Foreskin keratinocyte (primary cell): ENCODE measurements at places on chromosomes 7 and 10. TPM values are rescaled to one million over a fixed set of nuclear protein-coding genes. Genes with fewer than 3 reads are reported as not detected.

GRCh38 chr10:124967255-124967654 lies 25.3 kb downstream of the ZRANB1 start:
- DNase-seq, result no peak

Gene GRB10
- total RNA-seq, result 13.4 and 22.6 TPM in 2 replicates

Gene ITPRID1
- not detected in 2 replicates for total RNA-seq

Gene ANKRD1
- not detected in 2 replicates for total RNA-seq

GRCh38 chr7:110253093-110253492 lies 837.8 kb upstream of the LRRN3 start:
- DNase-seq, result no peak

DNA sequence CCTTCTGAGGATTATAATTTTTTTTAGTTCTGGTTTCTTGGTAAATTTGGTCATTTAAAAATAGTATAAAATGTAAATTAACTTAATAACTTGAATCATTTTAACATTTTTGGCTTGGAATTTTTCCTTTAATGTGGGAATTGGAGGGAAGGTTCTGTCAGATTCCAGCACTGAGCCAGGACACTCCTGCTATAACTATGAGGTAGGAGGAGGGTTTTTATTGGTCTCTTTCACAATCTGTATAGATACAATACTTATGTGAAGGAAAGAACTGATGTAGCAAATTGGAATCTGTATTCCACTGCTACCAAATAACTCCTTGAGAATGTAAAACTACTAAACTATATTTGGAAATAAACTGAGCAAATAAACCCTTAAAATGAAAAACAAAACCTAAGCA lies 3.2 kb downstream of the PRKG1 start:
- no peak for DNase-seq

Gene PAPOLB
- total RNA-seq, result not detected in 2 replicates

DNA sequence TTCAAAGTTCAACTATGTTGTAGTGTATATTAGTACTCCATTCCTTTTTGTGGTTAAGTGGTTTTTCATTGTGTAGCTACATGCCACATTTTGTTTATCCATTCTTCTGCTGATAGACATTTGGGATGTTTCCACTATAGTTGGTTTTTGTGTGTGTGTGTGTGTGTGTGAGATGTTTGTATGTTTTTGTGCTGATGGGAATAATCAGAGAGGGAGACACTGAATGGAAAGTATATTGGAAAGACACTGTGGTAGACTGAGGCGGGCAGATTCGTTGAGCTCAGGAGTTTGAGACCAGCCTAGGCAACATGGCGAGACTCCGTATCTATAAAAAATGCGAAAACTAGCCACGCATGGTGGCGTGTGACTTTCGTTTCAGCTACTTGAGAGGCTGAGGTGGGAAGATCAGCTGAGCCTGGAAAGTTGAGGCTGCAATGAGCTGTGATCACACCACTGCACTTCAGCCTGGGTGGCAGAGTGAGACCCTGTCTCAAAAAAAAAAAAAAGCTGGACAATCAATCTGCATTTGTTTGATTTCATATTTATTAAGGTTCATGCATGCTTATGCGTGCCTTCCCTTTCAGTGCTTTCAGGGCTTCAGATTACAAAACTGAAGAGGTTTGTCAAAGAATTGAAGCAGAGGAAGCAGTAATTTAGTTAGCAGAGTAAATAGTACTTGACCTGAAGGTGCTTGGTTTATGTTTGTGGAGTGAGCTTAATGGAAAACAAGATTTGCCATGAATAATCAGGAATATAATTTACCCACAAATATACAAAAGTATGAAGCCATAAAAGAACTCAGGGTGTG lies 14.7 kb downstream of the SEC24C start:
- DNase-seq, result no peak
